Uterus (tissue), 4 donors: ENCODE measurements at places on chromosomes 5 and 9. TPM values are rescaled to one million over a fixed set of nuclear protein-coding genes. Genes with fewer than 3 reads are reported as not detected.

Gene DOK3
- 20.0 TPM for total RNA-seq

Gene PCDHB16
- 5.5 TPM for total RNA-seq

Gene SHLD3
- 5.6 TPM for total RNA-seq

Gene MOB3B
- total RNA-seq: 2.0 TPM

Gene RLN1
- total RNA-seq: not detected

Gene OR1B1
- not detected for total RNA-seq

Gene PCDHGC5
- total RNA-seq: under 0.01 TPM

Gene PTPRD
- 1.2 TPM for total RNA-seq

Gene QRFP
- total RNA-seq: not detected

Gene C9orf50
- total RNA-seq: not detected

Gene ARSB
- total RNA-seq: 18.2 TPM
